Fibroblast of pulmonary artery (primary cell): ENCODE measurements at places on chromosomes 11 and 22.

GRCh38 chr11:64814712-64815187 is 4.4 kb upstream of the MEN1 start:
- no peak for DNase-seq

GRCh38 chr22:49617866-49618676 is 209.6 kb downstream of the BRD1 start:
- no peak for DNase-seq

DNA sequence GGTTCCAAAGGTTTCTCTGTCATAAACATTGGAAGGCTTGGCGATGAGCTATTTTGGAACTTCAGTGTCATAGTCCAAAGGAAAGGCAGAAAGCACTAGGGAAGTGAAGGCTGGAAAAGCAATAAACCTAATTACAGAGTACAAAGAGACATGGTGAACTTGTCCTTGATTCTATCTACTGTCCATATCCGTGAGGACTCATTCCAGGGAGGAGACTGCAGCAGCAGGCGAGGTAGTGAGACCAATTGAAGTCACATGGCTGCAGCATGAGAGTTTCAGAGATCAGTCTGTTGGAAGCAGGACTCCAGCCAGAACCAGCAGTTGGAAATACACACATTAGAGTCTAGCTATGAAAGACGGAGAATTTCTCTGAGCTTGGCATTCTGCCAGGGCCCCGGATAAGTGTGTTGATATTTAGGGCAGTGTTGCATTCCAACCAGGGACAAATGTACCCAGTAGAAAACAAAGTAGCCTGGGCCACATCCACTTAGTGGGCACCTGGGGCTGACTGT is 54.1 kb upstream of the ARHGAP42 start:
- DNase-seq: peak; percentile 69

GRCh38 chr11:76588455-76589325 is 81.9 kb downstream of the LRRC32 start:
- peak; percentile 76 for DNase-seq

- peak; percentile 67 for DNase-seq
These were observed 3.7 kb upstream of the HSPA8 start for GRCh38 chr11:123065621-123066020.

DNA sequence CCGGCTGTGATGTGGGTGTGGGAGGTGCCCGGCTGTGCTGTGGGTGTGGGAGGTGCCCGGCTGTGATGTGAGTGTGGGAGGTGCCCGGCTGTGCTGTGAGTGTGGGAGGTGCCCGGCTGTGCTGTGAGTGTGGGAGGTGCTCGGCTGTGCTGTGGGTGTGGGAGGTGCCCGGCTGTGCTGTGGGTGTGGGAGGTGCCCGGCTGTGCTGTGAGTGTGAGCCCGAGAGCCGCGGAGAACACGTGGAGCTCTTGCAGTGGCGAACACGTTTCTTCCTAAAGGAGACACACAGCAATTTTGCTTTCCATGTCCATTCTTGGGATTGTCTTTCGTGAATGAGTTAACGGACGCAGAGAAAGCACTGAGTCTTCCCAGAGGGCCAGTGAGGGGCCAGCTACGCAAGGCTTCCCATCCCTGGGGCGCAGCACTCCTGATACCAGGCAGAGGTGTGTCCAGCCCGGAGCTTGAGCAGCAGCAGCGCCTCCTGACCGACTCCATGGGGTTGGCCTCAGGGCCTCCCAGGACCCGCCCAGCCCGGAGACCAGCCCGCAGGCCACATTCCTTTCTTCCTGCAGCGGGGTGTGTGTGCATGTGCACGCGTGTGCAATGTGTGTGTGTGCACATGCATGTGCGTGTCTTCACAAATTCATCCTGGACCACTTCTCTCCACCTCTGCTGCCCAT is 245.0 kb upstream of the B3GAT1 start:
- no peak for DNase-seq

GRCh38 chr22:48738204-48738980 is 1089.3 kb downstream of the BRD1 start:
- DNase-seq: no peak

- DNase-seq: no peak
These were observed 1518.2 kb upstream of the TENM4 start for GRCh38 chr11:80958987-80959386.

- DNase-seq: no peak
These were observed 28.7 kb downstream of the GGTLC2 start for GRCh38 chr22:22673099-22673498.

DNA sequence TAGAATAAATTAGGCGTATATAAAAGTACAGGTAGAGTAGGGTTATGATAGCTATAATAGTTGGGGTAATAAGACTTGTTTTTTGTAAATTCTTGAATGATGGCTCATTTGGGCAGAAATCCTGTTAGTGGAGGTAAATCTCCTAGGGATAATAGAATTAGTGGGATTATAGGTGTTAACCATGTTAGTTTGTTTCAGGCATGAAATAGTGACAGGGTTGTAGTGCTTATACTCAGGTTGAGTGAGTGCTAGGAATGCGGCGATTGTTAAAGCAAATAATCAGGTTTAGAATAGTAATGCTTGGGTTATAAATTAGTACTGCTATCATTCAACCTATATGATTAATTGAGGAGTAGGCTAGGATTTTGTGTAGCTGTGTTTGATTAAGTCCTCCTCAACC is 297.1 kb downstream of the DYNC2H1 start:
- DNase-seq: no peak

DNA sequence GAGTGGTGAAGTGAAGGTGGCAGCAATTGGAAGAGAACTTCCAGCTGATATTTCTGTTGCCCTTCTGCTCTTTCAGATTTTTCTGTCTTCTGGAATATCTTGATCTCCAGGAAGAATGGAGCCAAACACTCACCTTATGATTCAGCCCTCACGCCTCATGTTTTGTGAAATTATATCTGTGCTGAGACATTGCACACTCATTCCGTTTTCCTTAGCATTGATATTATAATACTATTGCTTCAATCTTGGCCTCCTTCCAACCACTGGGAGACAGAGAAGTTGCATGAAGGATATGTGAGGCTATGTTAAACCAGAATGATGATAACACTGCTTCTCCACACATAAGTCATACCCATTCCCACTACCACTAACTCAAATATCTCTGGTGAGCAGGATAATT is 177.9 kb downstream of the ETS1 start:
- DNase-seq: peak; percentile 89

- no peak for DNase-seq
These were observed 171.7 kb downstream of the INSC start for GRCh38 chr11:15286465-15286864.

DNA sequence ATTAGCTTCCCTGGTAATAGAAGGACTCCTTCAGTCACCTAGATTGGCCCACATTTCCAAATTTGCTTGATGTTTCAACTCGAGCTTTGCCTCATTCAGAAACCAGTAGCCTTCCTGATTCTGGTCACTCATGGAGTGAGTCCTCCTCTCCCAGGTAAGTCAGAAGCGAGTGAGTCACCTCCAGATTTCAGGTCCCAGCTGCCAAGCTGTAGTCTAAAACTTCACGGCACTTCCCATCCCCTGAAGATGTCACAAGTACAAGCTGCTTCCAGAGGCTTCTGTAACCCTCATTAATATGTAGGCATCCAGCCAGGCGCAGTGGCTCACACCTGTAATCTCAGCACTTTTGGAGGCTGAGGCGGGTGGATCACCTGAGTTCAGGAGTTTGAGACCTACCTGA is 23.5 kb downstream of the ARHGAP8 start:
- DNase-seq: no peak

- no peak for DNase-seq
These were observed 4.7 kb downstream of the SYT7 start for GRCh38 chr11:61575886-61576861.

- DNase-seq: no peak
These were observed 30.5 kb downstream of the CD82 start for GRCh38 chr11:44595964-44596381.

GRCh38 chr22:23383491-23384361 is 196.4 kb downstream of the IGLL1 start:
- DNase-seq: peak; percentile 14

- DNase-seq: no peak
These were observed 84.1 kb downstream of the PARVA start for GRCh38 chr11:12461516-12461915.

GRCh38 chr22:33220476-33221080 is 162.4 kb upstream of the SYN3 start:
- DNase-seq: no peak

DNA sequence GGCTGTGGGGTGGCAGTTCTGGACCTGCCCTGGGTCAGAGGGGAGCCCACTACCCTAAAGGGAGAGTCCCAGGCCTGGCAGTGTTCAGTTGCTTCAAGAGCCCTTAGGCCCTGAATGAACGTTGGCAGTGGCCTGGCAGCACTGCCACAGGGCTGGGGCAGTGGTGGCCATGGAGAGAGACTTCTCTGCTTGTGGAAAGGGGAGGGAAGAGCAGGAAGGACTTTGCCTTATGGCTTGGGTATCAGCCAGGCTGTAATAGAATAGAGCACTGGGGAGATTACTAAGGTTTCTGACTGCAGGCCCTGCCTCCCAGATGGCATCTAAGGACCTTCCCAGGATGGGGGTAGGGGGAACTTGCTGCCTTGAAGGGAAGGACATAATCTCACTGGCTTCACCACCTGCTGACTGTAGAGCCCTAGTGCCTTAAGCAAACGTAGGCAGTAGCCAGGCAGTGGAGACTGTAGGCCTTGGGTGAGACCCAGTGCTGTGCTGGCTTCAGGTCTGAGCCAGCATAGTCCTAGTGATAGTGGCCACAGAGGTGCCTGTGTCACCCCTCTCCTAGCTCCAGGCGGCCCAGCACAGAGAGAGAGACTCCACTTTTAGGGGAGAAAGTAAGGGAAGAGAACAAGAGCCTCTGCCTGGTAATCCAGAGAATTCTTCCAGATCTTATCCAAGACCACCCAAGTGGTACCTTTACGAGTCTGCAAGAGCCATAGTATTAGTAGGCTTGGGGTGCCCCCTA is 27.6 kb downstream of the PLA2G6 start:
- DNase-seq: no peak

DNA sequence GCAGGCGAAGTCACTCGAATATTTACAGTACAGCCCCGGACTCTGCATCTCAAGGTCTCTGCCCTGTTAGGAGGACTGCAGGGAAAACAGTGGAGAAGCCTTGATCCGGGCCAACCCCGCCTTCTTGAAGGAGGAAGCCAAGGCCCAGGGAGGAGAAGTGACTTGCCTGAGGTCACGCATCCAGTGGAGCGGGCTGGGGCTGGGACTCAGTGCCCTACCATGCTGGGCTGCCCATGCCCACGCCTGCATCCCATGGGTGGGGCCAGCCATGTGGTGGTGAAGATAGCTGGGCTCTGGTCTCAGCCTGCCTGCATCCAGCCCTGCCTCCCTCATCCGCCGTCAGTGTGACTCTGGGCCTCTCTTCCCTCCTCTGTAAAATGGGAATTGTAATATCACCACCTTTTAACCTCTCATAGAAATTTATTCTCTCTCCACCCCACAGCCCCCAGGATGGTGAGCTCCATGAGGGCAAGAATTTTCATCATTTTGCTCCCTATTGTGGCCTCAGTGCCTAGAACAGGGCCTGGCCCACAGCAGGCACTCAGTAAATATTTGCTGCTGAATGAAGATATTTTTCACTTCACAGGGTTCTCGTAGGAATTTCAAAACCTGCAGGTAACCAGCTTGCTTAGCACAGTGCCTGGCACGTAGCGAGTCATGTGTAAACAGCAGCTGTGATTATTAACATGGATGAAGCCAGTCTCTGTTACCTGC is 57.3 kb downstream of the OTOG start:
- no peak for DNase-seq

DNA sequence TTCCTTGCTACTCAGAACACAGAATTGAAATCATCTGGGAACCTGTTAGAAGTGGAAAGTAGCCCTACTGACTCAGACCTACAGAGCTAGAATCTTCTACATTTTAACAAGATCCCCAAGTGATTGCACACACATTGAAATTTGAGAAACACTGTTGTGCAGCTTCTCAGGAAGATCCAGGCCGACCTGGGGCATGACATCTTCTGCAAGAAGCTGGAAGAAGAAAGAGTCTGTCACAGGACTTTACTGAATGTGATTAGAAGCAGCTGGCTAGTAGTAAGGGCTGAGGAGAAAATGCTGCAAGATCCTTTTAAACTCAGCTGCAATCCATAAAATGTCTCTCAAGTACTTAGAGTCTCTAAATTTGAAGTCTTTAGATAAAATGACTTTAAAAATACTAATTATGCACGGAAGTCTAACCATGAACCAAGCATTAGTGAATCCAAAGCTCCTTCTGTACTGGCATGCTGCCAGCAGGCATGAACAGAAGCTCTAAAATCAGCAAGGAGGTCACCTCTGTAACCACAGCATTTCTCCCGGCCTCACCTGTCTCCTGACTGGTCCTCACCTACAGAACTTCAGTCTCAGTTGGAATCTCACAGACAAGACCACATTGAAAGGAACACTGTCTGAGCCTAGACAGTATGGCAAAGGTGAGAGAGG is 85.0 kb downstream of the SERGEF start:
- peak; percentile 62 for DNase-seq

DNA sequence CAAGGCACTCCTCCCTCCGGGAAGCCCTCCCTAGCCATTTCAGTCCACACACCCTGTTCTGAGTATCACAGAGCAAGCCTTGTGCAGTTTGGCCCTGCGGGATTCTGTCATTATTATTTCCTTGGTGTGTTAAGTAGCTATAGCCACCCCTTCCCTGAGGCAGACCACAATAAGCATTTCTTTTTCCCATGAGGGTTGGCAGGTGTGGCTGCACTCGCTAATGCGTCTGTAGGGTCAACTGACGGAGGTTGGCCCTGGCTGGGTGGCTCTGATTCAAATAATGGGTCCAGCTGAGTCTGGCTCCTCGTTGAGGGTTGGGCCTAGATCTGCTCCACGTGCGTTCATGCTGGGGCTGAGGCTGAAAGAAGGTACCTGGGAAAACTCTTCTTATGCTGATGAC is 5.1 kb downstream of the F2 start:
- no peak for DNase-seq

DNA sequence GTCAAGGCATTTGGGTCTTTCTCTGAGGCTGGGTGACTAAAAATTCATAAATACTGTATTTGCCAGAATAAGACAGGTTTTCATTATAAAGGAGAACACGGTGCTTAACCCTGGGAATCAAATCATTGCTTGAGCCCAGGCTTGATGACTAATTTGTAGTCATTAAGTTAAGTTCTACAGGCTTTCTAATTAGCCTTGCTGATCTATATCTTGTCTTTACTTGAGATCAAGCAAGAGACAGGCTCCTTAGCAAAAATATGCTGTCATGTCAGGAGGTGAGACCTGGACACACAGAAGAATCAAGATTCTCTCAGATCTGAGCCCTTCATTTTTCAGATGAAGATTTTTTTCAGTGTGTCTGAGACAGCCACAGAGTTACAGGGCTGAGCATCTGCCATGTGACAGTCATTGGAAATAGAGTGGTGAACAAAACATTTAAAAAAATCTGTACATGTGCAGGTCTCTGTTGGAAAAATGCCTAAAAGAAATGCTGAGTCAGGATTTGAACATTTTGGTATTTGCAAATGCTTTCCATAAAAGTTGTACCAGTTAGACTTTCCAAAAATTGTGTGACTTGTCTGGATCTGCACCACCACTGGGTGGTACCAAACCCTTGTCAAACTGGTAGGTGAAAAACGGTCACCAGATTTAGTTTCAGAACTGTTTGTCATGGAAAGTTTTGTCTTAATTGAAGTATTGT is 14.6 kb downstream of the ACAT1 start:
- DNase-seq: peak; percentile 47
